Germinal center (tissue), 1 donor: ENCODE measurements at places on chromosomes 5 and 9.

DNA sequence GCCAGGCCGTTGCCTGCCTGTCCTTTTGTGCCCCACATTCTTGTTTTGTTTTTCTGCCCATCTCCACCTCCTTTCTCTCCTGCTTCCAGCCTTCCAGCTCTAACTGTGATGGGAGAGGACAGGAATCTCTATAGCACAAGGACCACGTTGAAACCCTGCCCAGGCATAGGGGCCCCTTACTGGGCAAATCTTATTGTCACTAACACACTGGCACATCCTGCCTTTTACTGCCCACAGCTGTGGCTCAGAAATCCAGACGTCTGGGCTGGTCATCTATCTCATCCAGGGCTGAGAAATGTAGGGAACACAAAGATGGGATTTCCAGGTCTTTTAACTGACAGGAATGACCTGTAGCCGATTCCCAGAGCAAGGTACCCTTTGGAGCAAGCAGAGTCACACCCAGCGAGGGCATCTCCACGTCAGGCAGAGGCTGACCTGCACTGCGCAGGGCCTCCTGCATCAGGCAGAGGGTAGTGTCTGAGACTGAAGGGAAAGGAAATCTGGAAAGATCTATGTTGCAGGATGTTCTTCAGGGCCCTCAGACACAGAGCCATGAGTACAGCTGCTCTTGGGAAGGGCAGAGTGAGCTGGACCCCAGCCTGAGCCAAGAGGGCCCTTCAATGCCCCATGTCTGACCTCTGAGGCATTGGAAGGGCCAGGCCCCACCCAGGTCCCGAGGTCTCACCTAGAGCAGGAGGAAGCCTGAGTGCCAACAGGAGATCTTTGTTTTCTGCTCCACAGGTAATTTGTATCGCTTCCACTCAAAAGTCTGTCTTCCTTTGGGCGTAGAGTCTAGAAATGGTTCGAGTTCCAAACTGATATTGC, 278.8 kb downstream of the FSTL4 start:
- no peak for DNase-seq

DNA sequence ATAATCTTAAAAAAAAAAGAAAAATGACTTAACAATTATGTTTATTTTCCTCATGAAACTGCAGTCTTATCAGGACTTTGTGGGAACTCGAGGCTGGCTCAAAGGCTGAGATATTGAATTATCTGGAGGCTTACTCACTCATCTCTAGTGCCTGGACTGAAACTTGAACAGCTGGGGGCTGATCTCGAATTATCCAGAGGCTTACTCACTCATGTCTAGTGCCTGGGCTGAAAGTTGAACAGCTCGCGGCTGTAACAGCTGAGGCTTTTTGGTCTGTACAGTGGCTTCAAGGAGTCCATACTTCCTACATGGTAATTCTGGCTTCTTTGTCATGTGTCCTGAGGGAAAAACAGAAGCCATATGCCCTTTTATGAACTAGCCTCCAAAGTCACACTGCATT, 371.9 kb downstream of the CETN3 start:
- DNase-seq, result no peak

DNA sequence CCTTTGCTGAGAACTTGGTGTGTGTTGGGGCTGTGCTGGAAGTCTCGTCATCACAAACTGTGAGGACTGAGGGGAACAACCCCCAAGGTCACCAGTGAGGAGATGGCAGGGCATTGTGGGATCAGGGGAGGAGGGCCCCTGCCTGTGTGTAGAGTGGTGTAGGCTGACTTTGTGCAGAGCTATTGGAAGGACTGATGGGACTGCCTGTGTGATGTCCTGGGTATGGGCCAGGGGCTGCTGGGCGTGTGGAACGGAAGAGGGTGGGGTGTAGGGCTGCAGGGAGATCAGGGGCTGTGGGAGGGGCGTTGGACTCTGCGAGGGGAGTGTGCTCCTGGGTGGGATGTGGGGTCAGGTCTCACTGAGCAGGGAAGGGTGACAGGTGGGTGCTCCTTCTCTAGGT, 3.6 kb downstream of the WNK2 start:
- no peak for DNase-seq

DNA sequence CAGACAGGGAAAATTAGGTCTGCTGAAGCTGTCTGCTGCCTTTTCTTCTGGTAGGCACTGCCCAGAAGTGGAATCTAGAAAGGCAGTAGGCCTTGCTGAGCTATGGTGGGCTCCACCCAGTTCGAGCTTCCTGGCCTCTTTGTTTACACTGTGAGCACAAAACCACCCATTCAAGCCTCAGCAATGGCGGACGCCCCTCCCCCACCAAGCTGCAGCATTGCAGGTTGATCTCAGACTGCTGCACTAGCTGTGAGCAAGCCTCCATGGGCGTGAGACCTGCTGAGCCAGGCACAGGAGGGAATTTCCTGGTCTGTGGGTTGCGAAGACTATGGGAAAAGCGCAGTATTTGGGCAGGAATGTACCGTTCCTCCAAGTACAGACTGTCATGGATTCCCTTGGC, 18.5 kb downstream of the AGTPBP1 start:
- no peak for DNase-seq

DNA sequence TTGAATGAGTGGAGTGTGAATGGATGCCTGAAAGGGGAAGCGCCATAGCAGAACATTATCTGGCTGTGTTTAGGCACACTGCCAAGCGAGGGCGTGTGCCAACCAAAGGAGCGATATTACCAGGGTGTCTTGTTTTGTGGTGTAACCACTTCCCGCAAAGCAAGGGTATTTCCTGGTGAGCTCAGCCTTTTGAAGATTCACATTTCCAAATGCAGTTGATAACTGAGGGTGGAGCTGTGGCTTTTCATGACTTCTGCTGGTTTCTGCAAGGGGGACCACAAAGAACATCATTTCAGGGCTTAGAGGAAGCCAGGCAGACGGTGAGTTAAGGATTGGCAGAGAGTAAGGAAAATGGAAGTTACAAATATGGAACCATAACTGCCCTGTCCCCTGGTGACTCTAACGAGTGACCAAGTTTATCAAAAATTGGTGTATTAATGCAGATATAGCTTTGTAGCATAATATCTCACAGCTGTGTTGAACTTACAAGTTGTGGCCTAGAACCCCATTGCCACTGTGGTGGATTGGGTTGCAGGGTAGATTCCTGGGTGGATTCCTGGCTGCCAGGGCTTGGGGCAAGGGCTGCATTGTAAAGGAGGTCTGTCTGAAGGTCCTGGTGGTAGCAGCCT, 71.4 kb downstream of the RALGPS1 start:
- peak; percentile 30 for DNase-seq

DNA sequence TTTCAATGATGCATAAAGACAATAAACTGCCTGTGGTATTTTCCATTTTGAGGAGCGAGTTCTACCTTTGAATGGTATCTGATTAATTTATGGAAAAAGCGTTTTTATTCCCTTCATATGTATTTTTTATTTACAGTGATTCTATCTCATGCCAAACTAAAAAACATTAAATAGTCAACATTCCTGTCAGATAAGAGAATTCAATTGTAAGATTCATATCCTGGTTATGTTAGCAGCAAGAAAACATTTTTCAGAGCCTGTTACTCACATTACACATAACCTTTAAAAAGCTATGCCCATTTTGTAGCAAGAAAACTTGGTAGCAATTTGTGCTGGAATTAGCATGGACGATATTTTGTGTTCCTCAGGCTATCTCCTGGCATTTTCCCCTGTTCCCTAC, 55.1 kb upstream of the PRLR start:
- DNase-seq, result no peak

GRCh38 chr9:96599298-96599697, 20.3 kb downstream of the CDC14B start:
- no peak for DNase-seq

DNA sequence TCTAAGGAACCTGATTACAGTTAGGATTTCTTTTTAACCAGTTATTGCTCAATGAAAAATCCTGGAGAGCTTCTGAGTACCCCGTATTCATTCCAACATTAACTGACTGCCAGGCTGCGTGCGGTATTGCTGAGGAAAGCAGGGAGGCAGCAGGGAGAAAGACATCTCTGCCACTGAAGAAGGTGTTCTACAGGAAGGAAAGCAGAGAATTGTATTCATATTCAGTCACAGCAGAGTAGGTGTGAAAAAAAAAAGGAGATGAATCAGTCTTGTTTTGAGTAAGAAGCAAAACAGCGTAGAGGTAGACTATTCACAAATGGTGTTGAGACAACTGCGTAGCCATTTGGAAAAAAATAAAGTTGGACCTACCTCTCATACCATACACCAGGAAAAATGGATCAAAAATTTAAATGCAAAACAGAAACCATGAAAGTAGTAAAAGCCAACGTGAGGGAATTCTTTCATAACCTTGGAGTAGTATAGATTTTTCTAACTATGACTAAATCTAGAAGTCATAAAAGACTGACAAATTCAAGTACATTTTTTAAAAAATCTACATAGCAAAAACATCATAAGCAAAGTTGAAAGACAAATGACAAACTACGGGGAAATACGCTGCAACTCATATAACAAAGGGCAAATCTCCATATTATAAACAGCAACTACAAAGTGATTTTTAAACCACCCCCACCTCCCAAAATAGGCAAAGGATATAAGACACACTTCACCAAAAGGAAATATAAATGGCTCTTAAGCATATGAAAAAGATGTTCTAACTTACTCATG, 9.9 kb upstream of the NR4A3 start:
- no peak for DNase-seq

- no peak for DNase-seq
Observed at GRCh38 chr9:70492319-70492777, 77.9 kb upstream of the KLF9 start.

- DNase-seq, result no peak
Observed at GRCh38 chr5:157323107-157323706, 57.3 kb downstream of the CYFIP2 start.

- no peak for DNase-seq
Observed at GRCh38 chr9:13174906-13175639, 104.4 kb downstream of the MPDZ start.

DNA sequence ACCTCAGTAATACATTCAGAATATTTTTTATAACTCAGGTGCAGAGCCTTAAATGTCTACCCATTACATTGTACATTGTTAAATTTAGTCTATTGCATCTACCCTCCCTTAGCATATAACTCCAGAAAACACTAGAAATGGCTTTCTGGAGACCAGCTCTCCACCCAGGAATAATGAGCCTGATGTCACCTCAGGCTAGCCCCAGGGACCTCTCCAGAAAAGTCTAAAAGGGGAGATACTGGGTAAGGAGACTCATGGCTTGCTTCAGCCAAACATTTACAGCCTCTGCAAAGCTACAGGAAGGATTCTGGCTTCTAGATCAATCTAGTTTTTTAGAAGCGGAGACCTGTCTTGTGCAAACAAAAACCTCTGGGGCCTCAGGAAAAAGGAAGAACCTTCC, 13.8 kb upstream of the SUSD1 start:
- no peak for DNase-seq

DNA sequence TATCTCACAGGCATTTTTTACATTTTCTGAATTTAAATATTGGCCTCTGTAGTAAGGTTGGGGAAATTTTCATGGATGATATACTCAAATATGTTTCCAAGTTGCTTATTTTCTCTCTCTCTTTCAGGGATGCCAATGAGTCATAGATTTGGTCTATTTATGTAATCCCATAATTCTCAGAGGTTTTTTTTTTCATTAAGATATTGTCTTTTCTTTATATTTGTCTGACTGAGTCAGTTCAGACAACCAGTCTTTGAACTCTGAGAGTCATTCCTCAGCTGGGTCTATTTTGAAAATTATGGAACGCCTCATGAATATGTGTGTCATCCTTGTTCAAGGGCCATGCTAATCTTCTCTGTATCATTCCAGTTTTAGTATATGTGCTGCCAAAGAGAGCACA, 223.2 kb downstream of the PCSK1 start:
- no peak for DNase-seq

DNA sequence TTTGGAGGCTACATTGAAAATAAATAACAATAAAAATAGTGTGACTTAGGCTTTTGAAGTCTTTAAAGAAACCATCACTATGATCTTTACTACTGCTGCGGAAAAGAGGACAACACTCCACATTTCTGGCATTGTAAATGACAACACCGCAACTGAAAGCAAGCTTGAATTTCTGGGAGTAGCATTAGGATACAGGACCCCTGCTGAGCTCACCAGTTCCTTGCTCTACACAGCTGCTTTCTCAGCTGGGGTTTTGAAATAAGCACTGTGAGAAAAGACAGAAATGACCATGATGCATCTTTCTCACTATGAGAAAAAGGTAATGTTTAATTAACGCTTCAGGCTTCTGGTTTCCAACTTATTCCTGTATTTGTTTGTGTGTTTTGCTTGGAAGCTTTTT, 168.0 kb downstream of the TAF11L14 start:
- no peak for DNase-seq

DNA sequence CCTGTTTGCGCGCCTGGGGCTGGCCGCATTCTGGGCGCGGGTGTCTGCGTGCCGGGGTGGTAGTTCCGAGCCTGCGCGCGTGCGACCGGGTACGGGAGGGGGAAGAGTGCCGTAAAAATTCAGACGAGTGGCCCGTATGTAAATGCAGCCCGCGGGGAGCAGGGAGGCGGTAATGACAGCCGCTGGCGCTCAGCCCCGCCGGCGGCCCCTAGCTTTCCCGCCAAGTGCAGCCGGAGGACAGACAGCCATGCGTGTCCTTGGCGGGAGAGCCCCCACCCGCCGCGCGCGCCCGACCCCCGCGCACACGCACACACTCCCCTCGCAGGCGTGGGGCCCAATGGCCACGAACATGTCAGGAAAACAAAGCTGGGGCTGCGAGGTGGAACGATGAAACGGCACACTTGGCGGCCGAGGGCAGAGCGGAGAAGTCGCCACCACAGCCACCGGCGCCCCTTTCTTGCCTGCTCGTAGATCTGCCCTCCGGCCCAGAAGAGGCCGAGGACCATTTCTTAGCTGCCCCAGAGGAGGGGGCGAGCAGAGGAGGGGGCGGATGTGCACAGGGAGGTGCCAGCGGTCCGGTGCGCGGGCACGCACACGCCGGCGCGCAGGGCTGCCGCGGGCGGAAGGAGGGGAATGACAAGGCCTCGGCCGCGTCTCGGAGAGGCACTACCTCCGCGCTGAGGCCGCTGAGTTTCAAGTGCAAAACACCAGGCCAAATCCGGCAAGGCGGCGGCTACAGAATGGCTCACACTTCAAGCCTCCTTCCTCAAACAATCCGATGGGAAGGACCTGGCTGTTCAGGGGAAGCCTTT, 208.4 kb downstream of the MEF2C start:
- DNase-seq, result peak; percentile 48

- no peak for DNase-seq
Observed at GRCh38 chr9:35495984-35496383, 6.1 kb downstream of the RUSC2 start.

- no peak for DNase-seq
Observed at GRCh38 chr5:139100825-139101224, 97.3 kb downstream of the SIL1 start.

- DNase-seq, result no peak
Observed at GRCh38 chr5:111004291-111004690, 67.2 kb upstream of the TSLP start.

GRCh38 chr9:69393425-69393824, 68.4 kb downstream of the ENTREP1 start:
- DNase-seq, result no peak

GRCh38 chr5:10420468-10420867, 21.2 kb upstream of the ROPN1L start:
- DNase-seq, result no peak

GRCh38 chr9:70408393-70409040, 5.9 kb downstream of the KLF9 start:
- DNase-seq, result no peak

GRCh38 chr9:135826188-135826545, 81.2 kb downstream of the CAMSAP1 start:
- no peak for DNase-seq
